ENCODE measurements at places on chromosomes 3 and 15. TPM values are rescaled to one million over a fixed set of nuclear protein-coding genes. Genes with fewer than 3 reads are reported as not detected.

BCHE gene
- 12.4 TPM for total RNA-seq

ALDH1L1 gene
- 0.85 TPM for total RNA-seq

CD200 gene
- 20.0 TPM for total RNA-seq

GPR156 gene
- 0.42 TPM for total RNA-seq

ZNF80 gene
- 0.09 TPM for total RNA-seq

POMGNT2 gene
- 5.2 TPM for total RNA-seq

DNA sequence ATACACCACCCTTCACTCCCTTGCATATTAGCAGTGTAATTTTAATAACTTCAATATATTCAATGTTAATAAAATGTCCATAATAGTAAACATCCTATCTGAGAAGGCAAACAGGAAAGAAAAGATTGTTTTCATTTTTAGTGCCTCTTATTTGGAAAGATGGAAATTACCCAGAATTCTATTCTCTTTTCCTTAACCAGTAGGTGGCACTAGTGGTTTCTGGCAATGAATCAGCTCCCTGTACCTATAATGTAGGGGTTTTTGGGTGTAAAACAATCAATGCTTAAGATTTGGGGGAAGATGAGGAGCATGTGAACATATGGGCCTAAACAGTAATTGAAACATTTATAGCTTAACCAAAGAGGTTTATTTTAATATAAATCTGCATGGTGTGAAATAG is 5.7 kb upstream of the SEMA6D start:
- no peak for DNase-seq

DNA sequence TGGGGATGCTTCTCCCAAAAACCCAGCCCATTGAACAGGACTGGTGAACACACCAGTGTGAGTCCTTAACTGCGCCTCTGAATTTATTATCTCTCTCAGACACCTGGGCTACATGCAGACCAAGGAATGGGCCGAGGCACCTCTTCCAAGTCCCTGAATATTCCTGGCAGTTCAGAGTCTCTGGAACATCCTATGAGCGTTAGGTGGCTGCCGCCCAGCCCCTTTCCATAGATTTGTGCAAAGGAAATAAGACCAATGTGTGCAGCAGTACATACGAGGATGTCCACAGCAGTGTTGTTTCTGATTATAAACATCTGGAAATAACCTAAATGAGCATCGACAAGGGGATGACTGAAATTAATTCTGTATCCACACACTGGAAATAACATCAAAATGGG is 104.9 kb upstream of the RPL32 start:
- DNase-seq, result no peak

DNA sequence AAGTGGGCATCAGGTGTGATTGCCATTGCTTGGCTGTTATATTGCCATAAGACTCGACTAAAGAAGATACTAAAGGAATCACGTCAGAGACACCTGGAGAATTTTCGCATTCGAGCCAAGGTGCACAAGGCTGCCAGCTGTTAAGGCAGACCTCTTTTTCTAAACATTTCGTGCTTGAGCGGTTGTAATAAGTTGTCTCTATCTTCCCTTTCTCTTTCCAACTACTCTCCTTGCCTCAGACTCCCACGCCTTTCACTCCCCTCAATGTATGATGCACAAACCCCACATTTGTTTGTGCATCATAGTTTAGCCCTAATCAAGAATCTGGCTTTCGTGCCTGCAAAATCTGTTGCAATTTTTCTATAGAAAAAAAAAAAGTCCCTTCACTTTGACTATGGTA is 118.0 kb downstream of the IQCH start:
- DNase-seq, result no peak

GRCh38 chr3:14461748-14462324 is 59.4 kb downstream of the SLC6A6 start:
- no peak for DNase-seq

- DNase-seq, result no peak
Measured at GRCh38 chr15:88634449-88634848, 4.4 kb upstream of the ISG20 start.

- DNase-seq, result no peak
Measured at GRCh38 chr15:46450810-46451182, 816.0 kb downstream of the SQOR start.
